Left cardiac atrium (tissue), 4 donors: ENCODE measurements at places on chromosomes 6 and 20.

DNA sequence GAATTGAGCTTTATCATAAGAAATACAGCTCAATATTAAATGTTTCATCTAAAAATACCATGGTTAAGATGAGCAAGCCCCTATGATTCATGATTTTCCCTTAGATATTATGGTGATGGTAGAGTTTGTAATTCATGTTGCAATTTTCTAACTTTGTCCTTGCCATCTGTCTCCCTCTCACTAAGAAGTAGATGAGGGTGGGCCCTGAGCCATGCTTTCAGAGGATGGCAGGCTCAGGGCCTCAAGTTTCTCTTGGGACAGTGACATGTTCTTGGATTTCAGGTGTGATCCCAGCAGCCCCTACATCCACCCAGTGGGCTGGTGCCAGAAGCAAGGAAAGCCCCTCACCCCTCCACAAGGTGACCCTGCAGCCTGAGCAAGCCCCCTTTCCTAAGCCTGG lies 25.6 kb downstream of the L3MBTL1 start:
- DNase-seq: no peak

- no peak for DNase-seq
Measured at GRCh38 chr20:23782366-23782983, 31.7 kb upstream of the CST1 start.

GRCh38 chr20:35269055-35269781 lies 8.7 kb downstream of the MMP24OS start:
- DNase-seq: peak; percentile 68

- DNase-seq: no peak
Measured at GRCh38 chr6:137402143-137402680, 92.0 kb downstream of the OLIG3 start.

DNA sequence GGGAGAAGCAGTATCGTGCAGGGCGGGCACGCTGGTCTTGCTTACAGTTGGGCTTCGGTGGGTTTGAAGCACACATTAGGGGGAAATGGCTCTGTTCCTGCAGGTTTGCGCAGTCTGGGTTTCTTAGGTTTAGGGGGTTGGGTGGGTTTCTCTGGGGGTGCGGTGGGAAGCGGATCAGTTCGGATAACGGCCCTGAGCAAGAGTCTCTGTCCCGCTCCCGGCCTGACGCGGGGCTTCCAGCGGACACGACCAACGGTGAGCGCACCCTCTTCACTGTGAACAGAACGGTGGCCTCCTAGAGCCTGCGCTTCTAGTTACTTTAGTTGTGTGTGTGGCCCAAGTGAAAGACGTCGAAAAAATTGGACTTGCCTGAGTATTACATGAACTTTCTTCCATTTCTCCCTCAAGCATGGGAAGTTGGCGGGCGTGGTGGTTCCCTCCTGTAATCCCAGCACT lies 635 bp upstream of the ELOVL2 start:
- no peak for DNase-seq

- DNase-seq: no peak
Measured at GRCh38 chr20:18414140-18414539, 52.7 kb downstream of the DZANK1 start.

- no peak for DNase-seq
Measured at GRCh38 chr6:130978660-130979396, 84.2 kb downstream of the EPB41L2 start.

DNA sequence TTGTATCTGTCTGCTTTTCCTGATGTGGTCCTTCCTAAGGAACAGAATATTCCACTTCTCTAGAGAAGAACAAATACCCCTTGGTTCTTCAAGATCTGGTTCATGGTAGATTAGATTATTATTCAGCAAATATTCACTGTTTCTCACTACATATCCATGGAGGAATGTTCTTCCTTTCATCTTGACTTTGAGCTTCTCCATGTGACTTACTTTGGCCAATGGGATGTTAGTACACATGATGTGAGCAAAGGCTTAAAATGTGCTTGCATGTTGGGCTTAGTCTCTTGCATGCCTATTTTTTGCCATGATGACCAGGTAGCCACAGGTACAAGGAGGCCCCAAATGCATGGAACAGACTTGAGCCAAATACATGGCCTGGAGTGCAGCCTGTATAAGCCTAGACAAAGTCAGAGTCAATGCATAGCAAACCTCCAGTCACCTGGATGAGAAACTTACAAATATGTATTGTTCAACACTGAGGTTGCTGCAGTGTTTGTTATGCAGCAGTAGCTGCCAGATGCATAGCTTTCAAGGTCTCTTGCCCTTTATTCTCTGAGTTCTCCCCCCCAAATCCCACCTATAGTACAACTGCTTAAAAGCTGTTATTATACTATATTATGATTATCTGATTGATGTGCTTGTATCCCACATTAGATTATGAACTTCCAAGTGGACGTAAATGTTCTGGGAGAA lies 50.0 kb upstream of the CHD6 start:
- DNase-seq: no peak

GRCh38 chr6:91447530-91448254 lies 860.8 kb upstream of the MAP3K7 start:
- DNase-seq: no peak

DNA sequence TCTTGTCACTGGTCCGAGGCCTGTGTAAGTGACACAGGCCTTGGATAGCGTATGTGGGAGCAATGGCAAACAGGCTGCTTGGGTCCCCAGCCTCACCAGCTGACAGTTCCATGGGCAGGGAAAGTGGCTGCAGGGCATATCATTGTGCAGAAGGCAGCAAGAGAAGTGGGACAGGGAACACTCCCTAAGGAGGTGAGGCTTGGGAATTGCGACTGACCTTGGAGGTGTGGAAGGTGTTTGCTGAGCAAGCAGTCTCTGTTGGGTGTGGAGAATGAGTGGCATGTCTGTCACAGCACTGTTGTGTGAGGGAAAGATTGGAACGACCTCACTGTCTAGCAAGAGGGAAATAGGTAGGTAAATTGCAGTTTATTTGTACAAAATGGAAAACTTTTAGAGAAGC lies 16.8 kb downstream of the POFUT1 start:
- DNase-seq: no peak

DNA sequence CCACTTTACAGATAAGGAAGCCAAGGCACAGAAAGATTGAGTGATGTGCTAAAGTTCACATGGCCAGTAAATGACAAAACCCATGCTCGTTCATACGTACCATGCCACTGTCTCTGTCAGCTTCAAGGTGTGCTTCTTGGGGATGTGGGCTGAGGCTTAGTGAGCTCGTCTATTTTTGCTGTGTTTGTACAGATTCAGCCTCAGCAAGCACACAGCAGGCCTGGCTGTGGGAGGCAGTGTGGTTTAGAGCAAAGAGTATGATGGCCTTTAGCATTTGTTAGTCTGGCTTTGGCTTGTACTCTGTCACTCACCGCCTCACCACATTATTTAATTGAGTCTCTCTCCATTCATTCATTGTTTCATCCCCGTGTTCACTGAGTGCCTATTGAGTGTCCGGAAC lies 55.3 kb downstream of the BMP6 start:
- no peak for DNase-seq

DNA sequence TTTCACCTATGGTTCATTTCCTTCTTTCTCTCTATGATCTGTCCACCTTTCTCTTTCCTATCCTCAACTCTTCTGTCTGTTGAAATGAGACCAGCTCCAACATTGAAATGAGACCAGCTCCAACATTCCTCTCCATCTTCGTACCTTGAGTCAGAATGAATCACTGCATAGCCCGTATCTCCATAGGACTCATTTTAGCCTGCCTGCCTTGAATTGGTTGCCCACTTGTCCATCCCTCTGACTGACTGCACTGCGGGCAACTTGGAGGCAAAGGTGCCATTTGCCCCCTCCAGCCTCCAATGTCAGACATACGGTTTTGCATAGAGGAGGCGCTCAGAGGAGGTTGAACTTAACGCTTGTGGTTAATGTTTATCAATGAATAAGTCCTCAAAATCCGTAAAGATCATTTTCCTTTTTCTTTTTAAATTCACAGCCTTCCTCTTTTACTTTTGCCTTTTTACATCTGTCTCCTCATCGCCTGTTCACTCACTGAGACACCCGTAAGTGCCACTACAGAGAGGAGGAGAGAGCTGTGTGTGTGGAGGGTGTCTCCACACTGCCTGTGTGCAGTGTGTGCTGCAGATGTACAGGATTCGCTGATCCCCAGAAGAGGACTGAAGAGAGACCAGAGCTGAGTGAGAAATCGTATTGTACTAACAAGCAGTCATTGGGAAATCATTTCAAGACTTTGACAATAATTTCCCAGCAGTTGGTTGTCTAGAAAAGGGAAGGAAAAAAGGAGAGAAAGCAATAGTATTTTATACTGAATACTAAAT lies 579.6 kb upstream of the MAP3K7 start:
- DNase-seq: no peak

DNA sequence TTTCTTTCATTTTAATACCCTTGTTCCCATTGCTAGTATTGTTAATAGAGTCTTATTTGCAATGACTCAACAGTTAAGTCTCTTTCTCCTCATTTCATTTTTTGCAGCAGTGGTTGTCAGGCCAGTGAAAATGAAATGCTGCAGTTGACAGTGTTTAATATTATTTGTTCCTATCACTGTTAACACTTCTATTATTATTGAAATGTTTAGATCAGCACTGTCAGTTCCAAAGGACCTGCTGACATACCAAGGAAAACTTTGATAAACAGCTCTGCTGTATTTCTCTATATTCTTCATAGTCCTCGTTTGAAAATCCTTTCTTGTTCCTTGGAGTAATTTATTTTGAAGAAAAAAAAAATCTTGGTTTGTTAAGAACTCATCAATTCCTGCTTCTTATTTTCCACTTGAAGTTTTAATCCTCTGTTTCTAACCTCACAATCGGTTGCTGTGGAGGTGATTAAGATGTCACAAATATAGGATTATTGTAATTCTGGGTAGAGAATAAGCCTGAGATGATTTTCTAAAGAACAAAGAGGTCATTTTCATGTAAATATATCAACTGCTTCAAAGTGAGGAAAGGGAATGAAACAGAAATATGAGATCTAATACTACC lies 1065.9 kb upstream of the CITED2 start:
- no peak for DNase-seq

DNA sequence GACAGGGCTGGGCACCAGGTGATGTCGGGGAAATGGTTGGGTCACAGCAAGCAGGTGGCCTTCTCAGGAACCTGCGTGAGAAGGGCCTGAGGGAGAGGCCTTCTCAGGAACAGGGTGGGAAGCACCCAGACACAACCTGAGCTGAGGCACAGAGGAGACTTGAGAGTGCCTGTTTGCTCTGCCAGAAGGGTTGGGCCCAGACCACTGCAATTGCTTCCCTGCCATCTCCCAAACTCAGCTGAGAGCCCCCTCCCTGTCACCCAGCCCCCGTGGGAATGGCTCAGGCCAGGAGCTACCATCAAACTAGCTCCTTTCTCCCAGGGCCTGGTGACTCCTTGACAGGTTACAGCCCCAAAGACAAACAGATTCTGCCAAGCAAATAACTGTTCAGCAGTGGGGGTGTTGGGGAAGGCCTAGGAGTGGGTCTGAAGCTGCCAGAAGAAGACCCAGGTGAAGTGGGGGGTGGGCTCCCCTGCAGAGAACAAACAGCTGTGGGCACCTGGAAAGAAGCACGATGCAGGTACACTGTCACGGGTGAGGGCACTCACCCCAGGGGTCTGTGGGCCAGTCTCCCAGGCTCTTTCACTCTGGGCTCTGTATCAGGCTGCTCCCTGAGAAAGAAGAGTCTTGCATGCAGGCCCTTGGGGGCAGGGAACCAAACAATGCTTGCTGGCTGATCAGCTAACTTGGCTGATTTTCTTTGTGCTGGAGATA lies 30.4 kb upstream of the SPDEF start:
- DNase-seq: no peak

- DNase-seq: no peak
Measured at GRCh38 chr20:13028001-13028400, 19.2 kb downstream of the SPTLC3 start.

- no peak for DNase-seq
Measured at GRCh38 chr6:154122195-154122925, 83.3 kb downstream of the OPRM1 start.

DNA sequence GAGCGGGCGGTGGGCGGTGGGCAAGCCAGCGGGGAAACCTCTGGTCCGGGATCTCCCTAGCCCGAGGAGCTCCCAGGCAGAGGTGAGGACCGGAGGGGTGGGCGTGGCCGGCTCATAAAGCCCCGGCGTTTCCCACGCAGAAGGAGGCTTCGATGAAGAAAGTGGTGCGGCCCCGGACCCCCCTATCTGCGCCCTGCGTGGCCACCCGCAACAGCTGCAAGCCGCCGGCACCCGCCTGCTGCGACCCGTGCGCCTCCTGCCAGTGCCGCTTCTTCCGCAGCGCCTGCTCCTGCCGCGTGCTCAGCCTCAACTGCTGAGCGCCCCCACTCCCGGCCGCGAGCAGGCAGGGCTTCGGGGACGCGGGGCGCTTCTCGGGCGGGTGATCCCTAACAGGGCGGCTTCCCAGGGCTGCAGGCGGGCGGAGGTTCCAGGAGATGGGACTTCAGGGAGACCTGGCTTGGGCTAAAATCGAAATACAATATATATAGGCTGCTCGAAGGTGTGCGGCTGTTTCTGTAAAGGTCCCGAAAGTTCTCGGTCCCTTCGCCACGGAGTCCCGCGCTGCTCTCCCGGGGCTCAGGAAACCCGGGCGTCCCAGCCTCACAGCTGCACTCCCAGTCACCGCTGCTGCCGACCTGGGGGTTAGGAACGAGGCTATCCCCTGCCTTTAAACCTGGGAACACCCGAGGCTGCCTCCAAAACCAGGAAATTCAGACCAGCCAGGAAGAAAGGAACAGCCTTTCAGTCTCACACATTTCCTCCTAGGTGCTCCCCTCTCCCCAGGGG lies 27.8 kb downstream of the ASIP start:
- DNase-seq: peak; percentile 33

GRCh38 chr6:15265787-15266186 lies 19.9 kb downstream of the JARID2 start:
- DNase-seq: no peak

DNA sequence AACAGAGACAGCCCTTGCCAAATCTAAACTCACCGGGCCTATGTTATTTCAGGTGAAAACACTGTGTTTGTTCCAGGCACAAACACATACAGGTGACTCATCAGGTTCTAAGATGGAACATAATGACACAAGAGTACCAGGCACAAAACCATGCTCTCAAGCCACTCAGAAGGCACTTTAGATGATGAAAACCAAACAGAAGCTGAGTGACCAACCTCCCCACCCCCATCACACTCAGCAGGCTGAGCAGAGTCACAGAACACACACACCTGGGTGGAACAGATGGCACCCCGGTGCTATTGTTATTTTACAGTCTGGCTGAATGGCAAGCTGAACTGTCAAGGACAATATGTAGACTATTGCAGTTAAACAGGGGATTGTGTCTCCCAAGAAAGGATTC lies 20.6 kb upstream of the NKX2-2 start:
- DNase-seq: no peak

GRCh38 chr6:47106216-47106615 lies 64.1 kb upstream of the ADGRF1 start:
- no peak for DNase-seq

DNA sequence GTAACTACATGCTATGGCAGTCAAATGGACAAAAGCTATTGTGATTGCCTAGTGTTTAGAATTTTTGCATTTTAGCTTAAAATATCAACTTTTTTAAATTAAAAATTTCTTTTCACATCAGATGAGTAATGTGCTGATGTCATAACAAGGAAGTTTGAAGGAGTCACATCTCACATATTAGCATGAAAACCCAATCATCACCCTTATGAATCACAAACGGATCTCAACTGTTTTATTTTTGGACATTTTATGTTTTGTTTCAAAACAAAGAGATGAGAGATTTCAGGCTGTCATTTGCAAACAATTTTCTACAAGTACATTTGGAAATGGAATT lies 53.6 kb upstream of the TRERF1 start:
- DNase-seq: no peak

GRCh38 chr6:111614833-111615582 lies 9.3 kb upstream of the TRAF3IP2 start:
- no peak for DNase-seq
